Fibroblast of the conjunctiva (primary cell): ENCODE measurements at places on chromosomes 1 and 21.

GRCh38 chr1:219465212-219466093 lies 147.5 kb downstream of the ZC3H11B start:
- no peak for DNase-seq

DNA sequence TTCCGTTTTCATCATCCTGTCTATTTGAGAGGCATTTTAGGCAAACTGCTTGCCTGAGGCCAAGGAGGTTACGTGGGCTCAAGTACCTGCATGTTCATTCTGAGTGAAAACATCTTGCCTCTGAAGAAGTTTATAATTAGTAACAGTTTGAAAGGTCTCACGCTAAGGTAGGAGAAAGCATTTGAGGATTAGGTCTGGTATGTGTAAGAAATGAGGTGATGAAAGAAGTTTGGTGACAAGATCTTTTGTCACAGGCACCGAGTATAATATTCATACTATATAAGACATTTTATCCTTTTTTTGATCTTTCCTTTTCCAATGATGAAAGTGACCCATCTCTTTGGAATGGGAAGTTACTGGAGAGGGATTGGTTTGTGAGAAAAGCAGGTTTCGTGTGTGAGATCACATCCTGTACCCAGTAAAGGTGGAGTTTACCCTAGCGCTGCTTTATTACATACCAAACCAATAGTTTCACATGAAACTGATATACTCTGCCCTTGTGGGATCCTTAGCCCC lies 98.7 kb upstream of the PDC start:
- DNase-seq, result no peak

DNA sequence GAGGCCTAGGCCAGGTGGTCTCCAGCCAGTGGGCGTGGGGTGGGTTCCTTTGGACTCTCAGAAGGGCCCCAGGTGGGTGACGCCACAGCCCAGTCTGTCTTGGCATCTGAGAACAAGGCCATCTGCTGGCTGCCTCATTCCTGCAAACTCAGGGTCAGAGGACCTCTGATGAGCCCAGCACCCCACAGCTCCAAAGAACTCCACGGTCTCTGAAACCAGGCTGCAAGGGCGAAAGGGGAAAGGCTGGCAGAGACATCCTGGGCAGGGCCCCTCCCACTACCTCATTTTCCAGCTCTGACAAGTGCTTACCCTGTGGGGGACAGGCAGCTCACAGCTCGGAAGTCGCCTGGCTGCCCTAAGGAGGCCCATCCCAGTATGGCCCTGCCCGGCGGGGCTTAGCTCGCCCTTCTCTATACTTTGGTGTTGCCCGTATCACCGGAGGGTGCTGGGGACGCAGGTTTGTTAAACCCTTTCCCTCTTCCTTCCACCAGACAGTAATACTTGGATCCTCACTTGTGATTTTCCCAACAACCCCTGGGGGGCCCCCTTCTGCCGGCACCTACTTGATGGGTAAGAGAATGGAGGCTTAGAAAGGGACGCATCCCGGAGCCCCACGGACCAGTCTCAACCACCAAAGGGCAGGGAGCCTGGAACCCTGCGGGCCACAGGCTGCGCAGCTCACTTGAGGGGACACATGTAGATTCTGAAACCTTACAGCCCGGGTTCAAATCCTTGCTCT lies 10.9 kb upstream of the EDN2 start:
- DNase-seq, result no peak

DNA sequence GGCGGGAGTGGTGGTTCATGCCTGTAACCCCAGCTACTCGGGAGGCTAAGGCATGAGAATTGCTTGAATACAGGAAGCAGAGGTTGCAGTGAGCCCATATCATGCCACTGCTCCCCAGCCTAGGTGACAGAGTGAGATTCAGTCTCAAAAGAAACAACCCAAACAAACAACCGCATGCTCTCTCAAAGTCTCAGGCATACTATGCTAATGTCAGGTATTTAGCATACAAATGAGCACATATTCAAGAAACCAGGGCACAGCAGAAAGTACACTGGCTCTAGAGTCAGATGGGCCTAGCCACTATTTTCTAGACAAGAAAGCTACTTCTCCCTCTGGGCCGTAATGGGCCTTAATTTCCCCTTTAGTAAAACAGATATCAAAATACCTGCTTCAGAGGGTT lies 55.0 kb downstream of the ELAVL4 start:
- no peak for DNase-seq

DNA sequence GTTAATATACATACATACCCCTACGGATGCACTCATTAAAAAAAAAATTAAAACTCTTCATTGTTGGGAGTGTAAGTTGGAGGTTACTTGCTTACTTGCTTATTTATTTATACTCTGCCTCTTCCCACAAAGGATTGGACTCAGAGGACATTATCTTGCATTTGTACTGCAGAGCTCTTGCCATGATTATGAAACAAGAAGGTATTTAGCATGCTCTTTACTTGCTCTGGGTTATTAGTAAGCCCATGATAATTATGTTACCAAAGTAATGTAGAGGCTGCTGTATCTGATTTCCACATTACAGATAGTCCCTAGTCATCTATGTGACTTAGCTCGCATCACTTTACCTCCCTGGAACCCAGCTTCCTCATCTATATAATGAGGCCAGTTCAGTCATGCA lies 355.1 kb upstream of the PTBP2 start:
- no peak for DNase-seq

DNA sequence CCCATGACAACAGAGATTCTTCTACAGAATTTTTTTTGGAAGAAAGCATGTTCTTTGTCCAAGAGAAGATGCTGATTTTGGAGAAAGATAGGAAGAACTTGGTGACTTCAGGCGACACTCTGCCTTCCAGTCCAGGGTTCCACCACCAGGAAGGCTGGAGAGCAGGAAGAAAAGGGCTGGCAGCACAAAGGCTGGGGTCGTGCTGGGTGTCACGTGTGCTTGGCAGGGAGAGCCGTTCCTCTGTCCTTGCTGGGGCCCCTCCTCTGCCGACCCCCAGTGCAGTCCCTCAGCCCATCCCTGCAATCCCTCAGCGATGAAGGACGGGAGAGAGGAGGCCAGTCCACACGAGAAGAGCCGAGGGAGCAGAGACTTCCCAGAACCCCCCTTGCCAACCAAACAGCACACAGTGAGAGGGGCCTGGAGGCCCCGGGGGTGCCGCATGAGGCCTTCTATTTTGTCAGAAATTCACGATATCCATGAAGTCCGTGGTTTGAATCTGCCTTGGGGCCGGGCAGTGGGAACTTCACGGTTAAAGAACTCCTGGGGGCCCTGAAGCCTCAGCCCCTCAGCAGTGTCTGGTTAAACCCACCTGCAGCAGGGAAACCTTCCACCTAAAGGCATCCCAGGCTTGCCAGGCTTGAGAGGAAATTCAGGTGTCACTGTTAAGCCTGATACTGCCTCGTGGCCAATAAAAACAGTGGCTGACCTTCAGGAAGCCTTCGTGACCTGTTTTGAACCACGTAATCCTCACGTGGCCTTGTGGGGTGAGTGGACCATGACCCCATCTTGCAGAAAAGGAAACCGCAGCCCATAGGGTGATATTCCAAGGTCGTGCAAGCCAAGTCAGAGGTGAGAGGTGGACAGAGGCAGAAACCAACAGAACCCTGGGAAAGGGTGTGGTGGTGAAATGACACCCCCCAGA lies 3.4 kb downstream of the KRTAP10-12 start:
- no peak for DNase-seq

DNA sequence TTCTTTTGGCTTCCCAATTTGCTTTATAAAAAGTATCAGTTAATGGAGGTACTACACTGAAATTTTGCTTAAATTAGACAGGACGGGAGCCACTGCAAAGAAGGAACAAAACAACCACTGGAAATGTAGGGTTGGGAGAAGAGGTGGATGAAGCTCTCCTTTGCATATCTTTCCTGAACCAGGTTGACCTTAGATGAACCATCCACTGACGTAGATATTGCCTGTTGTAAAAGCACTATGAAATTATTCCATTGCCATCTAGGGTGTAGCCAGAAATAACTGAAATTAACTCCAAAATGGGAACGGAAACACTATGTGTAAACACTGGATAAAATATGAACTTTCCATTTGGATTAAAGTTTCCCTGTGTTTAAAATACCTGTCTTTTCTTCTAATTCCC lies 1.2 kb upstream of the ABL2 start:
- DNase-seq, result no peak
